ENCODE measurements at places on chromosomes 11 and 22.

DNA sequence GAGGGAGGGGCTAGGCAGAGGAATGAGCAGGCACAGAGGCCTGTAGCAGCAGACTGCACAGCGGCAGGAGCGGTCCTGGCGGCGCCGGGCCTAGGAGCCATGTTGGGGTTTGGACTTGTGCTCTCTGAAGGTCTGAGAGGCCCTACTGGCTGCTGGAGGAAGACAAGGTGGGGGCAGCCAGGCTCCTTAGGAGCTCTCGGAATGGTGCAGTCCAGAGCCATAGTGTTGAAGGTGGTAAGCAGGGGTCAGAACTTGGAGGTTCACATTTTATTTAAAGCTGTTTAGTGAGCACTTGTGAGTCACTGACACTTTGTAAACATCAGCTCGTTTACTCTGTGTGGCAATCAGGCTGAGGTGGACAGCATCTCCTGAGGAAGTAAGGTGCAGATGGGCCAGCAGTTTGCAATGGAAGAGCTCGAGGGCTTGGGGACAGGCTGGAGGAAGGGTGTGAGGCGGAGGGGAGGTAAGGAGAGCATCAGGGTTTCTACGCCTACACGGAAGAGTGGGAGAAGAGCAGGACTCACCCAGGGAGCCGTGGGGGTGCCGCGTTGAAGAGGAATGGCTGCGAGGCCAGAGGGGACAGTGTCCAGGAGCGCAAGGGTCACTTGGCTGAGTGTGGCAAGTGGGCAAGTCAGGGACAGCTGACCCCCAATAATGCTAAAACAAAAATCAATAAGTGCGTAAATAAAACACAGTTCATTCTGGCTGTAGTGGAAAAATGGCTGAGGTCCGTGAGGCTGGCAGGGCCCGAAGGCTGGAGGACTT is 10.0 kb upstream of the TMEM191C start:
- DNase-seq = no peak

DNA sequence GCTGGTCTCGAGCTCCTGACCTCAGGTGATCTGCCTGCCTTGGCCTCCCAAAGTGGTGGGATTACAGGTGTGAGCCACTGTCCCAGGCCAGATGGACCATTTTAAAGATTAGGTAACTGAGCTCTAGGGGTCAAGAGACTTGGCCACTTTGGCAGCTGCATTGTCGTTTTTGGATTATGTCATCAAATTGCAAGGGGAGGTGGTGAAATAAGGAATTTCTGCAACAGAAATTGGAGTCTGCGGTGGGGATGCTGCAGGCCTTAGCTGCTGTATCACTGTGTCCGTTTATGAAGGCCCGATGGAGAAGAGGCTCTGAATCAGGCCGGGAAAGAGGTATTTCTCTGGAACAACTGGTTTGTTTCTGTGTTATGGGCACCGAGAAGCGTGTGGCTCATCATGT is 34.6 kb downstream of the PTPRJ start:
- no peak for DNase-seq

GRCh38 chr11:78860720-78861422 is 286.2 kb upstream of the NARS2 start:
- no peak for DNase-seq

DNA sequence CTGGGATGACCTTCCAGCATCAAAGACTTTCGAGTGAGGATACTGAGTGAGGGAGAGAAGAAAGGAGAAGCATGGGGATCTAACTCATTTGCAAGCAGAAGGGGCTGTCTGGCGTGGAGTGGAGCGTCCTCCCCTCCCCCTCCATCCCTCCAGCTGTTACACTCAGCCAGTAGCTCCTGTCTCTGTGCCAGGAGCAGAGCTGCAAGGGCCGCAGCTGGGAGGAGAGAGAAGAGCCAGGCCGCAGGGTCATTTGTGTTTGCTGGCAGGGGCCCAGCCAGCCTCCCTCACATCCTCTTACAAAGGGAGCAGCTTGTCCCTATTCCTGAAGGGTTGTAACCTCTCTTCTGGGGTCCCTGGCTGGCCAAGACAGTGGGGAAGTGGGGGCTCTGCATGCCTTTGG is 57.9 kb downstream of the NECTIN1 start:
- DNase-seq = no peak
